ENCODE measurements at places on chromosomes 12 and 14. TPM values are rescaled to one million over a fixed set of nuclear protein-coding genes. Genes with fewer than 3 reads are reported as not detected.

GRCh38 chr14:65258391-65258790 is 154.1 kb upstream of the FUT8 start:
- no peaks in the 10 kb centered on the region for H3K27me3 ChIP-seq
- no peak overlapping the region for H3K4me3 ChIP-seq
- H3K27ac ChIP-seq, result peak overlapping the region; percentile 91
- H3K36me3 ChIP-seq, result no peaks in the 10 kb centered on the region

DNA sequence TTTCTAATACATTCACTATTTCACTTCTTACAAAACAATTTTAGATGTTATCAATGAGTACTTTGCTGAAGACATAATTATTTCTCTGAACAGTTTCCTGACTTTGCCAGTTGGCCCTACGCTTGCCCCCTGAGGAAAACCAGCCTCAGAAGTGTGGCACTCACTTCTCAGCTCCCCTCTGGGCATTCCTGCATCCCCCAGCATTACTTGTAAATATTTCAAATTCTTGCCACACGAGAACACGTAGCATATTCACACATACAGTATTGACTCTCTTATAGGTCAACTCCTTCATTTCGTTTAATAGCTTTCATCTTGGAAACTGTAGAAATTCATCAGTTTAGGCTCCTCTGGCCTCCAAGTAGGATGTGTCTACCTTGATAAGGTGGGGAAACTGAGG is 65.2 kb downstream of the OTX2 start:
- no peak for DNase-seq
- H3K27ac ChIP-seq, result no peak overlapping the region
- no peaks in the 10 kb centered on the region for H3K36me3 ChIP-seq
- H3K4me3 ChIP-seq, result no peak overlapping the region
- H3K27me3 ChIP-seq, result no peaks in the 10 kb centered on the region

- H3K27ac ChIP-seq, result no peak overlapping the region
- no peak overlapping the region for H3K4me3 ChIP-seq
- no peak for DNase-seq
- H3K27me3 ChIP-seq, result no peaks in the 10 kb centered on the region
- peaks cover 68% of the 10 kb centered on the region for H3K36me3 ChIP-seq
- peaks cover 20% of the 10 kb centered on the region for H3K4me1 ChIP-seq
Observed at GRCh38 chr12:132635076-132635955, 16.7 kb downstream of the P2RX2 start.

DNA sequence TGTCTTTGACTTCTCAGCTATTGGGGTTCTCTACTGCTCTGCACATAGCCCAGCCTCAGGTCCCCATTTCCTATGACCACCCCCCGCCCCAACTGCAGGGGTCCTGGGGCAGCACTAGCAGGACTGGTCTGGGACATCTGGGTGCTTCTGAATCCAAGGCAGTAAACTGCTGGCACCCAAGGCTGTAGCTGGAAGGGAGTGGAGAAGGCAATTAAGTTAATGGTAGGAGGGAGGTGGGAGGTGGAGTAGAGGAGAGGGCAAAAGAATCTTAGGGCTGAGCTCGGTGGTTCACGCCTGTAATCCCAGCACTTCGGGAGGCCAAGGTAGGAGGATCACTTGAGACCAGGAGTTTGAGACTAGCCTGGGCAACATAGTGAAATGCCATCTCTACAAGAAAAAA is 11.5 kb downstream of the PLEK2 start:
- H3K36me3 ChIP-seq, result peaks cover 9% of the 10 kb centered on the region
- no peak overlapping the region for H3K4me3 ChIP-seq
- no peaks in the 10 kb centered on the region for H3K27me3 ChIP-seq
- H3K4me1 ChIP-seq, result no peaks in the 10 kb centered on the region
- no peak overlapping the region for H3K27ac ChIP-seq

- no peaks in the 10 kb centered on the region for H3K36me3 ChIP-seq
- peaks cover 18% of the 10 kb centered on the region for H3K27me3 ChIP-seq
Observed at GRCh38 chr14:50883827-50884197, 12.0 kb downstream of the ABHD12B start.

GRCh38 chr12:127936463-127936862 is 330.5 kb upstream of the TMEM132C start:
- no peaks in the 10 kb centered on the region for H3K36me3 ChIP-seq
- H3K4me3 ChIP-seq, result no peak overlapping the region
- H3K27ac ChIP-seq, result no peak overlapping the region
- no peaks in the 10 kb centered on the region for H3K4me1 ChIP-seq

FSCB gene
- polyA plus RNA-seq, result not detected

GRCh38 chr12:14135996-14136395 is 154.6 kb upstream of the GRIN2B start:
- peaks cover 3% of the 10 kb centered on the region for H3K27me3 ChIP-seq
- no peak overlapping the region for H3K27ac ChIP-seq
- H3K4me1 ChIP-seq, result no peaks in the 10 kb centered on the region
- DNase-seq, result no peak

DNA sequence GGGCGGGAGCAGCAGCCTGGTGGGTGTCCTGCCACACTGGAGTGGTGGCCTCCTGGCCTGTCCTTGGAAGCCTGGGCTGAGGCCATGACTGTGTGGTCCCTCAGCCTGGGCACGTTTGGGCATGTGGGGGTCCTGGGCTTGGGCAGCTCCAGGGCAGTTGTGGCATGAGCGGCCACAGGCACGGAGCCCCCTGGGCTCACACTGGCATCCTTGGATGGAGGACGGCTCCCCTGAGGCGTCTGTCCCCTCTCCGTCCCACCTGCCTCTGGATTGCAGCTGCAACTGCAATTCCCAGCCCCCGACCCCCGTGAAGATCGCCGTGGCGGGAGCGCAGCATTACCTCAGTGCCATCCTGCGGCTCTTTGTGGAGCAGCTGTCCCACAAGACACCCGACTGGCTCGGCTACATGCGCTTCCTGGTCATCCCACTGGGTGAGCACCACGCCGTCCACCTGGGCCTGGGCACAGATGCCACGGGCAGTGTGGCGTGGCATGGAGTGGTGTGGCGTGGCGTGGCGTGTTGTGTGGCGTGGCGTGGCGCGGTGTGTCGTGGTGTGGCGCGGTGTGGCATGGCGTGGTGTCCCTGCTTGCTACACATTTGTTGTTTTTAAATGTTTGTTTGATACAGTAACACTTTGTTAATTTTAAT is 15.1 kb upstream of the TEX22 start:
- H3K27ac ChIP-seq, result no peak overlapping the region
- no peaks in the 10 kb centered on the region for H3K27me3 ChIP-seq
- no peak overlapping the region for H3K4me3 ChIP-seq
- H3K36me3 ChIP-seq, result peaks cover 60% of the 10 kb centered on the region

- no peak for DNase-seq
- no peaks in the 10 kb centered on the region for H3K27me3 ChIP-seq
- H3K36me3 ChIP-seq, result no peaks in the 10 kb centered on the region
Observed at GRCh38 chr12:75661908-75662307, 150.5 kb upstream of the KRR1 start.

DNA sequence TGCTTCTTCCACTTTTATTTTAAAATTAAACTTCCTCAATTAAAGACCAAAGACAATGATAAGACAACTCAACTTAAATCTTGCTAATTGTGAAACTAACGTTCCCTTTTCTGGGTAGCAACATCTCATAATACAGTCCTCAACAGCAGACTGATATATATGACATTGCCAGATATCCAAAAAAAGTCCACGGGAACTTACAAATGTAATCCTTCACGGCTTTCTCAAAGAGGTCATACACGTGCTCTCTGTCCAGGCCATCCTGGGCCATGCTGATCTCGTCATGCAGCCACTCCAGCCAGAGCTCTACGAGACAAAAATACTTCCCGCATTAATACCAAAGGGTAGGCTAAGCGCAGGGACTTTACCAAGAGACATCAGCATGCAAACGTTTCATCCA is 13.3 kb downstream of the SART3 start:
- peaks cover 57% of the 10 kb centered on the region for H3K36me3 ChIP-seq
- no peaks in the 10 kb centered on the region for H3K4me1 ChIP-seq
- H3K27ac ChIP-seq, result no peak overlapping the region
- H3K27me3 ChIP-seq, result no peaks in the 10 kb centered on the region
- no peak overlapping the region for H3K4me3 ChIP-seq

- H3K27ac ChIP-seq, result no peak overlapping the region
- no peak overlapping the region for H3K4me3 ChIP-seq
- H3K36me3 ChIP-seq, result no peaks in the 10 kb centered on the region
- peaks cover 6% of the 10 kb centered on the region for H3K27me3 ChIP-seq
- H3K4me1 ChIP-seq, result no peaks in the 10 kb centered on the region
Observed at GRCh38 chr12:114302117-114302516, 103.8 kb downstream of the TBX5 start.

SLC48A1 gene
- 11.8 TPM for polyA plus RNA-seq

DNA sequence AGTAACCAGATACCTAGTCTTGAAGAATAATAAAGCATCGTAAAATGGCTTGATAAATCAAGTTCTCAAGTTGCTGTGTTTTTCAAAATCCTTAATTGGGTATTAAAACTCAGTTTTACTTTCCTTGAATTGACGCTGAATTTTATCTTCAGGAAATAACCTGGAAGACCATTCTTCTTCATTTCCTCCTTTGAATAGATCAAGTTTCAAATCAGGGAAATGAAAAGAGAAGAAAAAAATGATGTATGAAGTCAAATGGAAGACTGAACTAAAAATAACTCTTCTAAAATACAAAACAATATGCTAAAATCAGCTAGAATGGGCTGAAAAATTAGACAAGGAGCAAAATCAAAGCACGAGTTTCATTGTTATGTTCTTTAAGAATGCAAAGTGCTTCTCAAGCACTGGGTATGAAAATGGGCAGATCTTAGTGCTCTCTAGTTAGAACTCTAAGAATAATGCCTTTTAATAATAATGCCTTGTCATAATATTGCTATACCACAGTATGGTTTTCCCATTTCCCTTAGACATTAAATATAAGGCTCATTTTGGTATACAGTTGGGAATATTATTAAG is 54.6 kb upstream of the CLEC14A start:
- DNase-seq, result no peak
- H3K4me1 ChIP-seq, result no peaks in the 10 kb centered on the region
- H3K27ac ChIP-seq, result no peak overlapping the region
- no peaks in the 10 kb centered on the region for H3K27me3 ChIP-seq
- H3K36me3 ChIP-seq, result no peaks in the 10 kb centered on the region
- H3K4me3 ChIP-seq, result no peak overlapping the region

TMCC3 gene
- 24.3 TPM for polyA plus RNA-seq

DNA sequence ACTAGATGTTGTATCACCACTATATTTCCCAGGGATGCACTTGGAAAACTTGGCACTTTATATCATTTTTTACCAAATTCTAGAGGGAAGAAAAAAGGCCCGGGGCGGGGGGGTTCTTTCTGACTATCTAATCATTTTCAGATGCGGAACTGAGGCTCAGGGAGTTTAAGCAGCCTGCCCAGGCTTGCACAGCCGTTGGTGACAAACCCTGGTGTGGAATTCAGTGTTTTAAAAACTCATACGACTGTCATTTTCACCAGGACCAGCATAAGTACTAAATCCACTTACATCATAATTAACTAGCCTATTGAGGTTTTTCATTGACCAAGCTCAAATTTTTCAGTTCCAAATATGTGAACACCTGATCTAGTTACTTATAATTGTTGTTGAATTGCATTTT is 181.0 kb downstream of the IPO8 start:
- no peak overlapping the region for H3K27ac ChIP-seq
- DNase-seq, result no peak
- no peaks in the 10 kb centered on the region for H3K36me3 ChIP-seq
- H3K4me1 ChIP-seq, result no peaks in the 10 kb centered on the region

GRCh38 chr14:69771136-69771535 is 4.2 kb downstream of the SRSF5 start:
- H3K4me3 ChIP-seq, result no peak overlapping the region
- no peak for DNase-seq
- H3K4me1 ChIP-seq, result peaks cover 15% of the 10 kb centered on the region
- H3K27ac ChIP-seq, result no peak overlapping the region

DNA sequence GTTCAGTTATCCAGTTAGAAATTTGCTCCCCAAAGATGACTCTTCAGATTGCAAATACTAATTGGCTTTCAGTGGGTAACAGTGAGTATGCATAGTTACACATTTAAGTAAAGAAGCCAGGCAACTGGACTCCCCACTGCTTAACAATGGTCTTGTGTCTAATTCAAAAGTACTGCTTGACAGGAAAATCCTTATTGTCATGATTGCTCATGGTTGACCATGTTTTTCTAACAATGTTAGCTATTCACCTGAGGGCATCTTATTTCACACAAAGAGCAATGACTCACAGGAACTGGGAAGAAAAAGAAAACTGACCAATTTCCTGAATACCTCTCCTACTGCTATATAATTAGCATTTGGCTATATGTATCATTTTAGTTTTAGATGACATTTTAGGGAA is 33.7 kb upstream of the ALG10B start:
- no peak overlapping the region for H3K27ac ChIP-seq
- DNase-seq, result no peak
- no peaks in the 10 kb centered on the region for H3K27me3 ChIP-seq

IL31 gene
- polyA plus RNA-seq, result not detected

GRCh38 chr14:104342435-104343293 is 204.3 kb downstream of the KIF26A start:
- no peak overlapping the region for H3K27ac ChIP-seq
- peaks cover 5% of the 10 kb centered on the region for H3K4me1 ChIP-seq
- H3K4me3 ChIP-seq, result no peak overlapping the region
- H3K27me3 ChIP-seq, result no peaks in the 10 kb centered on the region

MCRS1 gene
- 54.7 TPM for polyA plus RNA-seq

CLEC4C gene
- 0.07 TPM for polyA plus RNA-seq

DNA sequence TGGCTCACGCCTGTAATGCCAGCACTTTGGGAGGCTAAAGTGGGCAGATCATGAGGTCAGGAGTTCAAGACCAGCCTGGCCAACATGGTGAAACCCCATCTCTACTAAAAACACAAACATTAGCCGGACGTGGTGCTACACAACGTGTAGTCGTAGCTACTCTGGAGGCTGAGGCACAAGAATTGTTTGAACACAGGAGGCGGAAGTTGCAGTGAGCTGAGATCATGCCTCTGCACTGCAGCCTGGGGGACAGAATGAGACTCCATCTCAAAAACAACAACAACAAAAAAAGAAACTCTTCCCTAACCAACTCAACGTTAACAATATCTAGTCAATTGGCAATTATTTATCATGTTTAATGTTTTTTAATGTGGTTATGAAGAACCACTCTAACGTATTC is 89.3 kb downstream of the EPS8 start:
- H3K4me3 ChIP-seq, result no peak overlapping the region
- no peaks in the 10 kb centered on the region for H3K27me3 ChIP-seq
- H3K27ac ChIP-seq, result no peak overlapping the region
- DNase-seq, result no peak

DNA sequence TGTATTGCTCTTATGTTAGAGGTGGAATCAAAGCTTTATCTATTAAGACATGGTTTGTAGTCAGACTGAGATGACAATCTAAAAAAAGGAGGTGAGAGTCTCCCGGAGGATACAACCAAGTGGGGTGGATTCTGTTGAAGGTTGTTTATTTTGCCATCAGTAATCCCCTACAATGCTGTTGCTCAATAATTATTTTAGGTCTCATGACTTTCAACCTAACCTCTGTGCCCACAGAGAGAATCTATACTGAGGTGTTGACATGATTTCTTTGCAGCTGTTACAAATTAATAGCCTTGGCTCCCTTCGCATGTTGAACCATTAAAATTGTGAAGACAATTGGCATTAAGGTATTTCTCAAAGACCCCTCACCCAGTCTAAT is 28.7 kb upstream of the FOS start:
- H3K36me3 ChIP-seq, result no peaks in the 10 kb centered on the region
- no peak for DNase-seq
- no peaks in the 10 kb centered on the region for H3K27me3 ChIP-seq
- H3K4me3 ChIP-seq, result no peak overlapping the region
- no peak overlapping the region for H3K27ac ChIP-seq

GRCh38 chr12:20523658-20524057 is 155.3 kb downstream of the PDE3A start:
- no peak overlapping the region for H3K27ac ChIP-seq
- no peaks in the 10 kb centered on the region for H3K27me3 ChIP-seq
- no peak for DNase-seq

- no peak for DNase-seq
- no peaks in the 10 kb centered on the region for H3K27me3 ChIP-seq
- H3K4me1 ChIP-seq, result no peaks in the 10 kb centered on the region
Observed at GRCh38 chr12:66453844-66454243, 151.6 kb downstream of the HELB start.
